ENCODE measurements at places on chromosomes 16 and 17.

DNA sequence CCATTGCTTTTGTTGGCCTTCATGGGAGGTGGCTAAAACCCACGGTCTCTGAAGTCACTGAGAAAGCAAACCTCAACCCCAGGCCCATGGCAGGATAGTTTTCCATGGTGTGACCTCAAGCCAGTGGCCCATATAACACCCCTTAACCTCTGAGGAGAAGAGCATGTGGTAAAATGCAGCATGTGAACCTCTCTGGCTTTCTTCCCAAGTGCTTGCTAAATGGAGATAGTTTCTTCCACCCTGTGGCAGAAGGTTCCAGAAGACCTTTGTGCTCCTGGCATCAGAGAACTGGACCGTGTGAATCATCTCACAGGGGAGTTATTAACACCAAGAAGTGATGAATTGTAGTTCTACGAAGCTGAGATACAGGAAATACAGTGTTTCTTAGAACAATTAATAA, 47.3 kb downstream of the MYOCD start:
- no peak for DNase-seq

DNA sequence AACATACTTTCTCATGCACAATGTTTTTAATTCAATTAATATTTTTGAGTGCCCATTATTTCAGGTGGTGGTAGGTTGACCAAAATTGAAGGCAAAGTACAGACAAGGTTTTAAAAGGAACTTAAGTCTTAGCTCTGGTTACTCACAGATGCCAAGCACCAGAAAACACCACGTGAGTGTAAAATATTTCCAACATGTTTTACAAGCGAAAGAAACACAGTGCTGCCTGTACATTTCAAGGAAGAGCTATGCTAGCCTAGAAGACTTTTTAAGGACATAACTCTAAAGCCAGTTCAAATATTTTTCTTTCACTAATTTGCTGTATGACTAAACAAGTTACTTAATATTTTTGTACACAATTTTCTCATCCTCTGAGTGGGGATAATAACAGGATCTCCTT, 736.4 kb upstream of the GOT2 start:
- no peak for DNase-seq

- DNase-seq, result peak; percentile 70
Observed at GRCh38 chr17:31842195-31843069, 16.6 kb downstream of the COPRS start.

DNA sequence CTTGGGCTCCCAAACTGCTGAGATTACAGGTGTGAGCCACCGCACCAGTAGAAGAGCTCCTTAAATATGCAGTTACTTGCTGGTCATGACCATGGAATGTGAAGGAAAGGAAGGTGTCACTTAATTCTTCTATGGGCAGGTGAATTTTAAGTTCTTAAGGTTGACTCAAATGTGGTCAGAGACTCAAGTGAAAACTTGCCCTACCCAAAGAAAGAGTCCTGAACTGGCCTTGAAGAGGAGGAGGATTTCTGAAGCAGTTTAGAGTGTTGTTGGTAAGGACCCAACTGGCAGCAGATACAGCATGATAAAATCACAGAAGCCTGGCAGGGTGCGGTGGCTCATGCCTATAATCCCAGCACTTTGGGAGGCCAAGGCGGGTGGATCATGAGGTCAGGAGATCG, 29.4 kb downstream of the CHD9 start:
- no peak for DNase-seq

DNA sequence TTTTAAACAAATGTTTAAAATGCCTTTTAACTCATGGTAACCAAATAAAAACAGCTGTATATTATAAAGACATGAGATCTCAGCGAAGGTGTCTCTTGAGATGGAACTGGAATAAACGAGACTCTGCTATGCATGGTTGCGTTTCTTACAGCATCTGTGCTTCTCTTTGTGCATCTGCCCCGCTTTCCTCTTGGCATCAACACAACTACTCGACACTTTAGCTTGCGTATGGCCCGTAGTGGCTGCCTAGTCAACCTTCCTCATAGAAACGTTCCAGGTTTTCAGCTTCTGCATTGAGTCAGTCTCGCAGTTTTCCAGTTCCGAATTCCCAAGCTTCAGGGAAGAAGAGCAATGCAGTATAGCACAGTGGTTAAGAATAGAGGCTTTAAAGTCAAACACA, 214.9 kb downstream of the CEP112 start:
- DNase-seq, result no peak

- no peak for DNase-seq
Observed at GRCh38 chr16:2483939-2484897, 9.3 kb downstream of the TBC1D24 start.

DNA sequence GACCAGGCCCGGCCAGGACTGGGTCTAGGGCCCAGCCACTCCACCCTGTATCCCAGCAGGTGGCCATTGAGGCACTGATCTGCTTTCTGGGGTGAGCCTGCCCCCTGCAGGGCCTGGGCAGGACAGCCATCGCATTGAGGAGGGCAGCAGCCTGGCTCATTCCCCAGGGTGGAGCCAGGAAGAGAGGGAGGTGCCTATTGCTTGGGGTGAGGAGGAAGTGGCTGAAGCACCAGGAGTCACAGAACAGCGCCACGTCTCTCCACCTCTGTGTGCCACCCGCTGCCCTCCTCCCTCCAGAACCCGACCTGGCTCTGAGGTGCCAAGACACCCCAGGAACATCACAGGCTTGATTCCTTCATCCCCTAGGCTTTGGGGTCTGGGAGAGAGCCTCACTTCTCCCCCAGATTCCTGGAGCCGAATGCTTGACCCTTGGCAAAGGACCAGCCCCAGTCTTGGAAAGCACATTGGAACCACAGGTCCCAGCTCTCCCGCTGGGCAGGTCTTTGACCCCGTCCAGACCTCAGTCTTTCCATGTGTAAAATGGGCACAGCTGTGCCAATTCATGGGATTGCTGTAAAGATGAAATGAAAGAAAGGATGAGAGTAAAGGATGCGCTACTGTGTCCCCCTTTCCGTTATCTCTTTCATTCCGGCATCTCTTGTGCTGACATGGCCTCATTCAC, 7.2 kb upstream of the KRT36 start:
- DNase-seq, result peak; percentile 79
